ENCODE measurements at places on chromosomes 1 and 21.

DNA sequence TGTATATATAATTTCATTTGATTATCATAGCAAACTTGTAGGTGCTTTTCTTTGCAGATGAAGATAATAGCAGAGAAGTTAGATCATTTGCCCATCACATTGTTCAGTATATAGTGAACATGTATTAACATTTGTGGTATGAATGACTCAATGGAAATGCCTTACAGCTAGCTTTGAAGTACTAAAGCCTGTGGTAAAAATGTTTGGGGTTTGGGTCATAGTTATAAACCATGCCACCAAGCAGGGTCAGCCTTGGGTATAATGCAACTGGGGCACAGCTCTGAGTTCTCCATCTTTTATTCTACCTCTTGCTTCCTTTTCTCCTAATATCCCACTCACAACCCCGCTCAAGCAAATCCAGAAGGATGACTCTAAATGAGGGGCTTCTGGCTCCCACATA is 141.6 kb downstream of the KCNT2 start:
- H3K36me3 ChIP-seq = peaks cover 15% of the 10 kb centered on the region
- H3K4me1 ChIP-seq = no peaks in the 10 kb centered on the region
- no peak for DNase-seq
- H3K27ac ChIP-seq = no peak overlapping the region
- no peak overlapping the region for H3K4me3 ChIP-seq

DNA sequence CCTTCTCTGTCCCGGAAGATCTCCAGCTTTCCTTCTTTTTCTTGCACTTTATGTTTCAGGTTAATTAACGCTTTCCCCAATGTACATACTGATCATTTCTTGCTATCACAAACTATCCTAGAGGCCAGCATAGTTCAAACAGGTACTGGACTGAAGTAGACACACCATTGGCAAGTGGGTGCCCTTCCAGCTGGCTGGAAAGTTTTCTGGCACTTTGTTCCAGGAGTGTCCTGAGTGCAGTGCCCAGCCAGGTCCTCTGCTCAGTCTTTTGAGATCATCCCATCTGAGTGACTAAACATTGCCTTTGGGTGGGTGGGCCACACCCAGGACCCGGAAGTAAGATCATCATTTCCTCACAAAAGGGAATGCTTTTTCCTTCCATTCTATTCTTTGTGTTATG is 15.0 kb upstream of the DUSP23 start:
- no peak for DNase-seq
- H3K4me1 ChIP-seq = no peaks in the 10 kb centered on the region
- no peaks in the 10 kb centered on the region for H3K36me3 ChIP-seq
- no peak overlapping the region for H3K27ac ChIP-seq

DNA sequence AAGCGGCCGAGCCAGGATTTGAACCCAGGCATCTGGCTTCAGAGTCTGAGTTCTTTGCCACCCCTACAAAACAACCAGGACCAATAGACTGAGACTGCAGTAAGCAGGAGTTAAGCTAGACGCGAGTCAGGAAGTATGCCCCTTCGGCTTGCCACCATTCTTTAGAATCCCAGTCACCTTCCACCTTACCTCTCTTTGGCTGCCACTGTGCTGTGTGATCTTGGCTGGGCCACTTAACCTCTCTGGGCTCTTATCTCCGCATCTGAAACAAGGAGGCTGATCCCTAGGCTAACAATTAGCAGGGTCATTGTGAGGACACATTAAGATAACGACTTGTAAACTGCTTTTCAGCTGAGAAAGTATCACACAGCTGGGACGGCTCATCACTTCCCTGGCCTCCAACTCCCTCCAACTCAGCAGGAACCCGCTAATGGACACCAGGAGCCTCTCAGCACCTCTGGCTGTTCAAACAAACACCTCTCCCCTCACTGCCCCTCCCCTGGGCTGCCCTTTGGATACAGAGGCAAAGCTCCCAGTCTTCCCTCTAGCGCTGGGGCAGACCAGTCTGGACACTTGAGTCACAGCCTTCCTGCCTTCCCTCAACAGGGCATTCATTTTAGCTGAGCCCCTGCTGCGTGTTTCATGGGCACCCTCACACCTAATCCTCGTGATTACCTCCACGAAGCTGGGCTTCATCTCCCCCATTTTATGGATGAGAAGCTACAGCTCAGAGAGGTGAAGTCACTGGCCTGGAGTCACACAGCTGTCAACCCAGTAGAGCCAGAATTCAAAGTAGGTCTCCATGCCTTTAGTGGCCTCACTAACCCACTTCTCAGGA is 83.2 kb downstream of the CAMK2N1 start:
- H3K27me3 ChIP-seq = peaks cover 49% of the 10 kb centered on the region
- H3K4me1 ChIP-seq = no peaks in the 10 kb centered on the region

DNA sequence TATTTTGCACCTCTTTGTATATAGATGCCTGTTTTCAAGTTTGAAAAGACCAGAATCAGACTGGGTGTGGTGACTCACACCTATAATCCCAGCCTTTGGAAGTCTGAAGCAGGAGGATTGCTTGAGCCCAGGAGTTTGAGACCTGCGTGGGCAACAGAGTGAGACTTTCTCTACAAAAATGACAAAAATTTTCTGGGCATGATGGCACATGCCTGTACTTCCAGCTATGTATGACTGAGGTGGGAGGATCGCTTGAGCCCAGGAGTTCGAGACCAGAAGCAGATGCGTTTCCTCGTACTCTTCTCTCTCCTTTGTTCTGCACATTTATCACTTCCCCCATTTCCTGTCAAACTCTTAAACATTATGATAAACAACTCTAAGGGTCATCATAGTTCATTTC is 310.0 kb upstream of the SNX7 start:
- no peak overlapping the region for H3K27ac ChIP-seq
- H3K4me3 ChIP-seq = no peak overlapping the region
- no peaks in the 10 kb centered on the region for H3K27me3 ChIP-seq
- DNase-seq = no peak

DNA sequence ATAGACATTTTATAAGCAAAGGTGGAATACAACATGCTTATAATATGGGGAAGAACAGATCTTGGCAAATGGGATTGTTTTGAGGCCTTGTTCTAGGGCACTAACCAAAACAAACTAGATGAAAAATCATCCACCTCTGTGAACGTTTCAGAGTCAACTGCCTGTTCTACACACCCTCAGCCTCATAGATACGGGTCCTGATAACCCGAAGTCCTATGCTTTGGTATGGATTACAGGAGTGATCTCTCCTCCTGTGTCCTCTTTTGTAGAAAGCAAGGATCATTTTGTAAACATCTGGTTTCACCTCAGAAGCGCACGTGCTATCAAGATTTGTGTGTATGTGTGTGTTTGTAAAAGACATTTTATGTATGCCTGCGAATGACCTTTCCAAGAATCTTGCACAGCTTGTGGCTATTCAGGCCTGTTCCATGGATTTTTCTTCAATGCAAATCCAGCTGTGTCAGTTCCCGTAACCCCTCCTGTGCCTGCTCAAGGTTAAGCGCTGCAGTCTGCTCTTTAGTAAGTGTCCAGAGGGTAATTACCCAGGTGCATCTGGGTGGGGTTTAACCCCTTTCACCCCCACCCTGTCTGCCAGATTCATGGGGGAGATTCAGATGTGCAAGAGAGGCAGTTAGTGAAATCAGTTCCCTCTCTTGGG is 132.4 kb downstream of the ROR1 start:
- no peaks in the 10 kb centered on the region for H3K36me3 ChIP-seq
- no peaks in the 10 kb centered on the region for H3K27me3 ChIP-seq
- H3K27ac ChIP-seq = peak overlapping the region; percentile 3
- peaks cover 35% of the 10 kb centered on the region for H3K4me1 ChIP-seq
- H3K4me3 ChIP-seq = peak overlapping the region; percentile 9

DNA sequence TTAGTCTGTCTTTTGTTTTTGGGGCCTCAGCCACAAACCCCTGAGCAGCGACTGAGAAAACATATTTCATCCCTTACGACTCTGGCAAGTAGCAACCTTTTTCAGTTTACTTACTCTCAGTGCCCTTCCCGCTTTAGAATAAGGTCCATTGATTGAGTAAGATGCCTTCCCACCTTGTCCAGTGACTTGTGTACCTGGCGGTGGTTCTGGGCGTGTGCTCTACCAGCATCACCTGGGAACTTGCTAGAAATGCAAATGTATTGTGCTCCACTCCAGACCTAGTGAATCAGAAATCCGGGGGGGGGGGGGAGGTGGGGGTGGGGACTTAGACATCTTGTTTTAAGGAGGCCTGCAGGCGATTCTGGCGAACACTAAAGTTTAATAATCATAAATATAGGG is 72.1 kb downstream of the S1PR1 start:
- DNase-seq = peak; percentile 39
- H3K4me3 ChIP-seq = 0 out of 2 replicates have a peak overlapping the region, but pooled peaks have one; percentile 66
- H3K27ac ChIP-seq = no peak overlapping the region

- H3K36me3 ChIP-seq = peaks cover 5% of the 10 kb centered on the region
- no peak overlapping the region for H3K4me3 ChIP-seq
- no peaks in the 10 kb centered on the region for H3K27me3 ChIP-seq
- DNase-seq = peak; percentile 54
Measured at GRCh38 chr21:30426731-30427130, 1.0 kb upstream of the KRTAP13-3 start.
